Activated T-cell treated with anti-CD3 and anti-CD28 coated beads, Interleukin-2, amount 50 U/mL, for 72 hours (primary cell): ENCODE measurements at places on chromosomes 2 and 18. TPM values are rescaled to one million over a fixed set of nuclear protein-coding genes. Genes with fewer than 3 reads are reported as not detected.
A peak's percentile ranks its signal among the peaks of the same experiment; 100 is the strongest.

GRCh38 chr2:190804182-190804795, 76.3 kb upstream of the GLS start:
- no peak for DNase-seq

GRCh38 chr2:172607379-172607928, 51.6 kb downstream of the PDK1 start:
- DNase-seq, result peak; percentile 11

The SERPINB4 gene
- total RNA-seq, result not detected

DNA sequence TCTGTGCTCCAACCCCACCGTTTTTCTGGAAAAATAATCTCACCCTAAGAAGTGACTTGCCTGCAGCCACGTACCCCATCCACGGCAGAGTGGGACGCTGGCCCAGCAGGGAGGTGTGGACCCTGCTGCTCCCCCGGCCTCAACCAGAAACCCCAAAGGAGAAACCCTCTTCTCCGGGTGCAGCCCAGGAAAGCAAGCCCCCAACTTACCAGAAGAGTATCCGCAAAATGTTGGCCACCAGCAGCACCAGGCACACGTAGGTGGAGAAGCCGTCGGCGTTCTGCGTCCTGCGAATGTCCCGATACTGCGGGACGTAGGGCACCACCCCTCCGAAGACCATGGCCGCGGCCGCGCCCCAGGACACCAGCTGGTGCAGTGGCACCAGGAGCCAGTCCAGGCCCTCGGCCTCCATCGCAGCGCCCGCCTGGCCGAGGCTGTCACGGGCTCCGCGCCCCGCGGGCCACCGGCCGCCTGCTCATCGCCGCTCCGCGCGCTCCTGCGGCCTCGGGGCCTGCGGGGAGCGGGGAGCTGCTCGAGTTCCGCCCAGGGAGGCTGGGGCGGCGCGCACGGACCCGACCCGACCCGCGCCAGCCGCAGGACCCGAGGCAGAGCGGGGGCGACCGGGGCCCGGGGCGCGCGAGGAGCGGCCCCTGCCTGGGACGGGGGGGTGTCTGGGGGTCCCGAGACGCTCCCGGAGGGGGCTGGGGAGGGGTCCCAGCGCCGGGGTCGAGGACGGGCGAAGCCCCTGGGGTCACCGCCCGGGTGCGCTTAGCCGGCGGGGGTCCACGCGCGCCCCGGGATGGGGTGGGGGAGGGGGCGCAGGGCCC, 725 bp downstream of the SLC66A2 start:
- DNase-seq, result peak; percentile 60

The HDLBP gene
- total RNA-seq, result 272 TPM

DNA sequence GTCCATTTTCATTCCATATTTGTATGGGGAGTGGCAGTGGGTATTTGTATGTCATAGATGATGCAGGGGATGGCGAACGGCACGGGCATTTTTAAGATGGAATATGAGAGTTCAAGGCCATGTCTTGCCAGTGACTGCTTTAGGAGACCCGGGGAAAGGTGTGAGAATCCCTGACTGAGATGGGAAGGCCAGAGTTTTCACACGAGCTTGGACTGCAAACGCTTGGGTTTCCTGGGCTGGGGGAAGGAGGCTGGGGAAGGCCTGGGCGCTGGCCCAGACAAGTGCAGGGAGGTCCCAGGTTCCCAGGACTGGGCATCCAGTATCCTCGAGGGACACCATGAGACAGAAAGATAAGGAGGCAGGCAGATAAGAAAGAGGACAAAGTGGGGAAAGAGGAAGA, 35.2 kb downstream of the CNGA3 start:
- no peak for DNase-seq

GRCh38 chr2:237474931-237475703, 11.9 kb upstream of the MLPH start:
- peak; percentile 85 for DNase-seq

- DNase-seq, result no peak
These were observed 22.0 kb downstream of the FHL2 start for GRCh38 chr2:105376789-105377240.

DNA sequence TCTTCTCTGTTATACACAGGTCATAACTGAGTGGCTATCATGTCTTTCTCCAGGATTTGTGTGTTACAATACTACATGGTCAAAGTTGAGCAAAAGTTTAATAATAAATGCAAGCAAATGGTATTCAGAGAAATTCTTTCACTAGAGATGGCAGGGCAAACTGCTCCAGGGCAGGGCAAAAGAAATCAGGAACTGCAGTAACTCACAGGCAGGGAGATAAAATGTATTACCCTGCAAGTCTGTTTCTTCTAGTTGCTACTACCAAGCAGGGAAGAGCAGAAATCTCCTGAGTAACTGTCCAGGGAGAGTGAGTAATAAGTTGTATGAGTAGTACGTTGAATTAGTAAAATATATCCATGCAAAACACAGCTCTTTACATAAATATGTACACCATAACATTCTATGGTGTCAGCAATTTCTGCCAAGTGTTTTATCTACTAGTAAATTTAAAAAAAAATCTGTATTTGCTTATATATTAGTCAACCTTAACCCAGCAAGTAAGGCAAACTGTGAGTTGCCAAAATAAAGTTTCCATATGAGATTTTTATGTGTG, 404.1 kb downstream of the ZEB2 start:
- no peak for DNase-seq

DNA sequence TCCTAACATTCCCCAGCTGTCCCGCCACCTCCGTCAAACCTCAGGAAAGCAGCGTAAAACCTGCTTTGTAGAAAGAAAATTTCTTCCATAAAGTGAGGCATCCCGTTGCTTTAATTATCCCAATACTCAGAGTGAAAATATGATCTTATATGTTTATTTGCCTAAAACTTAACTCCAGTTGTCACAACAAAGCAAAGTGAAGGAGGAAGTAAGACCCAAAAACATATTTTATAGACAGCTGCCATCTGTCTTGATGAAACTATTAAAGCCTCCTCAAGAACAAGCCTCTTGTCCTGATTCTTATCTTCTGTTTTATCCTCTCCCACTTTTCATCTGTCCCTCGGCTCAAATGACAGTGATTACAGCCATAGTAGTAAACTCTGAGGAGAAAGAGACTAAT, 28.9 kb upstream of the LPIN2 start:
- no peak for DNase-seq

The SALL3 gene
- total RNA-seq, result not detected

- DNase-seq, result no peak
These were observed 57.4 kb upstream of the PCBP1 start for GRCh38 chr2:70029814-70030409.

DNA sequence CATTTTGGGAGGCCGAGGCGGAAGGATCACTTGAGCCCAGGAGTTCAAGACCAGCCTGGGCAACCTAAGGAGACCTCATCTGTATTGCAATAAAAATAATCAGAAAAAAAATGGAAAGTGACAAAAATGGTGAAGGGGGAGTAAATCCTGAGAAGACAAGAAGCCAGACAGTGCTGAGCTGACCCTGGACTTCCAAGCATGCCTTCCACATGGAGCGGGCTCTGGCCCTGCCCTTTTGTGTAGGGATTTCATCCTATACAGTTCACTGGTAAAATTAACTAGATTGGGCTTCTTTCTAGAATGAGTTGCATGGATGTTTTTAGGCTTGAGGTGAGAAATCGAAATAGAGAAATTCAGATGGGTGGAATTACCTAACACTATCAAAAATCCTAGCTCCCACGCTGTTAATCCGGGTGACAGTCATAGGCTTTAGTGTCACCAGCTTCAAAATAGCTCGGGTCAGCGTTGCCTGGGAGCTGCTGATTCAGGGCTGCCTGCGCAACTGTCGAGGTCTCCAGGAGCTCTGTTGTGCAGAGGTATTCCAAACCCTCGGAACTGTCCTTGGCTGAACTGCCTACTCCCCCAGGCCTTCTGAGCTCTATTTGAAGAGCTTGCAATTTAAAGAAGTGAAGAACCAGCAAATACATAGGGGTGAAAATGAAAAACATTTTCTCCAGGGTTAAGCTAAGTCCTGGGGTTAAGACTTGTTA, 21.5 kb upstream of the ZNF532 start:
- no peak for DNase-seq

The PLCD4 gene
- total RNA-seq, result 0.24 TPM

DNA sequence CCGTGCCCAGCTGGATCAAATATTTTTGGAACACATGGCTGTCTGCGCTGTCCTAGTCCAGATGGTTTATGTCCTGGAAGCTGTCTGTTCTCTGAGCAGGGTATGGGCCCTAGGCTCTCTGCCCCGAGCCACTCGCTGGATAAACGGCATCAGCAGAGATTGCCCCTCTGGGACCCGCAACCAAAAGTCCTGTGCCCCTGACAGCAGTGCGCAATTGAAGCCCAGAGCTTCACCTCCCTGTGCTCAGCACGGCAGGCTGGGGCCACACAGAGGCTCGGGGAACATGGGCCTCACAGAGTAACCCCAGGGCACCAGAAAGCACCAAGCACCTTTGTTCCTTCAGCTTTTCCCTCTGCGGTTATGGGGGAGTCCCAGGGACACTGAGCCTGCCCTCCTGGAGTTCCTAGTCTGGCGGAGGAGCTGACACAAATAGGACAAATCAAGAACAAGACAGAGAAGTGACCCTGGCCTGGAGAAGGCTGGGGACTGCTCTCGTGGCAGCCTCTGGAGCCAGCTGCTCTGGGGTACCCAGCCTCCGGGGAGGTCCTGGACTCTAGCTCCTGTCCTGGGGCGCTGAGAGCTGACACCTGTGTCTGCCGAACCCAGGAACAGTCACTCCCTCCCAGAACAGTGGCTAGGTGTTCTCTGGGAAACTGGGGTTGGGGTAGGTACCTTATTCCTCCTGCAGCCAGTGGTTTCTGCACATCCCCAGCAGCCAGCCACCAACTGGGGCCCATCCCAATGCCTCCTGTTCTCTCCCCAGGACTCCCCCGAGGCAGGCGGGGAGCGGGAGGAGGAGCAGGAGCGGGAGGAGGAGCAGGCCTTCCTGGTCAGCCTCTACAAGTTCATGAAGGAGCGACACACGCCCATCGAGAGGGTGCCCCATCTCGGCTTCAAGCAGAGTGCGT, 12.3 kb downstream of the ARID5A start:
- DNase-seq, result no peak

The SULT1C4 gene
- not detected for total RNA-seq

DNA sequence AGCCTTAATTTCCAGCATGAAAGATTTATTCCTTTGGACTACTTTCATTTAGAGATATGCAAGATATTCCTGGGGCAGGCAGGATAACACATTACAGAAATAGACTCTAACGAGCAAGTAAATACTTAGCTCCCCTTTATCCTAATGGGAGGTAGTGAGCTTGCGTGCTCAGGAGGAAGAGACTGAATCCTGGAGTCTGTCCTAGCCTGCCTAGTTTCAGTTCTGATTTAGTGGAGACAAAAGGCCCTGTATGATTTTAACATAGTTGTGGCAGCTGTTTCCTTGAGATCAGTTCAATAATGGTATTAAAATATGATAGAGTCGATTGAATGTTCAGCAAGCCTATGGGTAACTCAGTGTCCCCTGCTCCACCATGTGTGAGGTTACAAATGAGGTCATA, 109.5 kb downstream of the FMNL2 start:
- no peak for DNase-seq

The CHCHD5 gene
- total RNA-seq, result 41.8 TPM

- DNase-seq, result no peak
These were observed 12.2 kb downstream of the SCN1A start for GRCh38 chr2:166115589-166115988.

DNA sequence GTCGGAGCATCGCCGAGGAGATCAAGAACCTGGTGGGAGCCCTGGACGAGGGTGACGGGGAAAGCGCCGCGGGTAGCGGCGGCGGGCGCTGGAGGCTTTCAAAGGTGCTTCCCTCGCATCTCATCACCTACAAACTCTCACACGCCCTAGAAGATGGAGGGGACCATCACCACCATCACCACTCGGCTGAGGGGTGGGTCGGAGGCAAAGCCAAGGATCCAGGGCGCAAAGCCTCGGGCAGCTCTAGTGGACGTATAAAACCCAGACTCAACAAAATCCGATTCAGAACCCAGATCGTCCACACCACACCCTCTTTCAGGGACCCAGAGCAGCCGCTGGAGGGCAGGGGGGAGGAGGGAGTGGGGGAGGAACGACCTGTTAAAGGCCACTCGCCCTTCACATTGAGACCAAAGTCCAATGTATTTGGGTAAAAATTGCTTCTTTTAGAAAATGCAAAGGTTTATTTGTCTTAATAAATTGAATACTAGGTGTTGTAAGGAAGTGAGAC, 1.5 kb downstream of the SOWAHC start:
- no peak for DNase-seq

DNA sequence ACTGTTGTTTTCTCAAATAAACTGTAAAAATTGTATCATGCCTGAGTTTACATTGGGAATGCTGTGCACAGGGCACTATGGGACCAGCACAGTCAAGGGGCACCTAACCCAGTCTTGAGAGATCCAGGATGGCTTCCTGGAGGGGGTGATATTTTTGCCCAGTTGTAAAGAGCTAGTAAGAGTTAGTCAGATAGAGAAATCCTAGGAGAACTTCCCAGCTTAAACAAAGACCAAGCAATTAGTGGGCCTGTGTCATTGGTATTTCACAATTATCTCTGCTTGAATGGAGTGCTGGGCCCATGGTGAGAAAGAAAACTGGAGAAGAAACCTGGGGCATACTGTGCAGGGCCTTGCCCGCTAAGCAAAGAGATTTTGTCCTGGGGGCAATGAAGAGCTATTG, 12.2 kb downstream of the XDH start:
- no peak for DNase-seq

DNA sequence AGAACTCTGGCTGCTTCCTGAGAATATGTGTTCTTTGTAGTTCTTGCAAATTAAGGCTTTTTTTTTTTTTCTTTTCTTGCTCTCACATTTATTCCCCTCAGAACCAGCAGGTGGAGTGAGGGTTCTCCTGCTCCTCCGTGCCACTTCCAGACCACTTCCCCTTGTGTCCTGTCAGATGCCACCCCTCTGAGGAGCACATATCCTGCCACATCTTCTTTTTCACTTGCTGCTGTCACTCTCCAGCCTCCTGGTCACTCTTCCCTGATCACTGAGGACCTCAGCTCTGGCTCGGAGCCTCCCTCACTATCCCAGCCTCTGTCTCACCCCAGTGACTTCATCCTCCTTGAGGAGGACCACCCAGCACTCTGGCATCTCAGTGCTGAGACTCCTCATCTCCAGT, 100.5 kb downstream of the TACR1 start:
- no peak for DNase-seq

The DYSF gene
- total RNA-seq, result 0.77 TPM

DNA sequence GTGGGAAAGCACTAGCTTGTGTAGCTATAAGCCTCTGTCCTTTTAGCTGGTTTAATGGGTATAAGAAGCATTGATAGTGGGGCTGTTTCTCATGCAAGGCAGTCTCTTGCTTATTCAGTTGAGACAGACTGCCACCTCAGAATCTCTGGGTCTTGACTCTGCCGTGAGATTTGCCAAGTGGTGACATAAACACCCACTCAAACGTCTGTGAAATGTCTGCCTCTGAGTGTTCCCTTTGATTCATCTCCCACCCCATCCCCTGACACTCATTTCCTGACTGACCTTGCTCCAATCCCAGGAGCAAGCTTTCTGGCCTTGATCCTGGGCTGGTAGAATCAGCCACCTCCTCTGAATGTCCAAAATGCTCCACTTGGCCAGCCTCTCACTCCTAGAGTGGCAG, 141.9 kb upstream of the RBMS1 start:
- DNase-seq, result no peak

The MZT2A gene
- total RNA-seq, result 158 TPM
